NCI-H1105 (cell line): ENCODE measurements at places on chromosomes 11 and 22.

DNA sequence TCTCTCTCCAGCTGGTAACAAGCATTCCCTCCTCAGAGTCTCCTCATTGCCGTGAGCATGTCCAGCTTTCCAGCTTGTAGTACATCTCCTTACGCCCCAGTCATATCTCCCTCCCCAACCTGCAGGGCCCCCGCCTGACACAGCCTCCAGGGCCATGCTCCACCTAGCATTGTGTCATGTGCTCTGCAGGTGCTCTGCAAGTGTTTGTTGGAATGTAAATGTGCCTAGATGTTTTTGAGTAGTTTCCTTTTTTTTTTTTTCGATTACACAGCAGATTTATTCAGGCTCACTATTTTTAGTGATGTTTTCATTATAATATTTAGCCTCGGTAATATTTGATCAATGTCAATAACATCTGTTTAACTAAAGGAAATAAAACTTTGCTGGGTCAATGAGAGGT, 82.5 kb downstream of the NCAM1 start:
- no peak for DNase-seq

DNA sequence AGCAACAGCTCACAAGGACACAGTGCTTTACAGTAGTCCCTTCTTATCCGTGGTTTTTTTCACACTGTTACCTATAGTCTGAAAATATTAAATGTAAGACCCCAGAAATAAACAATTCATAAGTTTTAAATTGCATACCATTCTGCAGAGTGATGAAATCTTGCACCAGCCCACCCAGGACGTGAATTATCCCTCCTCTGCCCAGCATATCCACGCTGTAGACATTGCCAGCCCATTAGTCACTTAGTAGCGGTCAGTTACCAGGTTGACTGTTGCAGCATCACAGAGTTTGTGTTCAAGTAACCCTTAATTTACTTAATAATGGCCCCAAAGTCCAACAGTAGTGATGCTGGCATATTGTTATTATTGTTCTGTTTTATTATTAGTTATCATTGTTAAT, 3.6 kb downstream of the CLTCL1 start:
- DNase-seq, result no peak

- no peak for DNase-seq
Measured at GRCh38 chr11:3905080-3905953, 49.9 kb downstream of the STIM1 start.

GRCh38 chr11:118619444-118620197, 12.2 kb downstream of the PHLDB1 start:
- DNase-seq, result no peak

DNA sequence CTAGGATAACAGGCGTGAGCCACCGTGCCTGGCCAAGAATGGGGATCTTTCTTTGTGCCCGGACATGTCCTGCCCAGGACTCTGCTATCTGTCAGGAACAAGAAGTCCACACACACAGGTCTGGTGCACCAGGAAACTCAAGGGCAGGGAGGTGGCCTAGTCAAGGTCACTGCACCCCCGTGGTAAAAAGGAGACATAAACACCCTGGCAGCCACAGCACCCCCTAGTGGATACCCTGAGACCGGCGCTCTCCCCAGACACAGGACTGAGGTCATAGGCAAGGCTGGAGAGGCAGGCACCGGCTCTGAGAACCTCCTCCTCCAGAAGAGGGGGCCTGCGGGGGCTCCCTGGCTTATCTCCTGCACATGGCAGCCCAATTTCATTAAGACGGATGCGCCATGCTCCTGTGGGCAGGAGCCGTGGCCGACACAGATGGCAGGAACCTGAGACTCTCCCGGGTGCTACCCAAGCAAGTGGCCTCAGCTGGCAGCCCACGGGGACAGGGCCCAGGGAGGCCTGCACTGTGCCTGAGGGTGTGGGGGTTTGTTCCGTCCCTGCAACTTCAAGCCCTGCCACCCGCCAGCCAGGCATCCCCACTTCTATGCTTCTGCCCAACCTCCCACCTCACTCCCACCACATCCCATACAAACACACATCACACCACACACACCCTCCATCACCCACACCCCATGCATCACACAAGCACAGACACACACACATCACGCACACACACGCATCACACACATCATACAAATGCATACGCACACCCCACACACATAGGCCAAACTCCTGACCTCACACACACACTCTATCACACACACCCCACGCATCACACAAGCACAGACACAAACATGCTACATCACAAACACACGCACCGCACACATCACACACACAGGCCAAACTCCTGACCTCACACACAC, 19.6 kb downstream of the MACROD1 start:
- no peak for DNase-seq

- DNase-seq, result peak; percentile 43
Measured at GRCh38 chr11:81787584-81788049, 946.0 kb downstream of the FAM181B start.

DNA sequence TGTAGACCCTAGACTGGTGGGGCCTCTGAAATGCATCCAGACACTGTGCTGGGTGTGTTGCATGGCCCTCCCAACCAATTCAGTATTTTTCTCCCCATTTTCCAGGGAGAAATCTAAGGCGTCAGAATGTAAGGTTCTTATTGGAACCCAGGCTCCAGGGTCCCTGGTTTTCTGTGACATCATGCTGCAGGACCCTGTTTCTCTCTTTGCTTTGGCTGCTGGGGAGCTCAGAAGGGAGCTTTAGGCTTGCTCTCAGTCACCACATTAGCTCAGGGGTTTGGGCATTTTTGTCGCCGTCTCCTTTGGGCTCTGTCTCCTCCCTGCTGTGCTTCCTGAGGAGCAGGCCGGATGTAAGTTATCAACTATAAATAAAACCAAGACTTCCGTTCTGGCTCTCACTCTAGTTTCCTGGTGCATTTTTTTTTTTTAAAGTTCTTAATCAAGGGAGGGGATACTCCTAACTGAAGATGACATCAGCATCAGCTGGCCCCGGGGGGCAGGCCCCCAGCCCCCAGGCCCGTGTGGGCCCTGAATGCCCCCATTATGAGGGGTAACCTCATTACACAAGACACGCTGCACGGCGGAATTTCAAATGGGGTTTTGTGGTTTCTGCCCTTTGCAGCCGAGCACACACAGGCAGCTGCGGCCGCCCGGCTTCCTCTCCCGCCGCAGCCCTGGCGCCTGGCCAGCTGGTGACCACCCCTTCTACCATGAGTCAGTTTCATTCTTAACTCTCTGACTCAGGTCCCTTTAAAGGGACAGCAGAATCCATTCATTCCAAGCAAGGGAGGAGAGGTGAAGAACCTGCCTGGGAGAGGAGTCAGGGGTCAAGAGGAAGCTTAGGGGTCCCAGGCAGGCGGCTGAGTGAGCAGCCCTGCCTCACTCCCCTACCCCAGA, 3.2 kb downstream of the MYEOV start:
- DNase-seq, result peak; percentile 20

DNA sequence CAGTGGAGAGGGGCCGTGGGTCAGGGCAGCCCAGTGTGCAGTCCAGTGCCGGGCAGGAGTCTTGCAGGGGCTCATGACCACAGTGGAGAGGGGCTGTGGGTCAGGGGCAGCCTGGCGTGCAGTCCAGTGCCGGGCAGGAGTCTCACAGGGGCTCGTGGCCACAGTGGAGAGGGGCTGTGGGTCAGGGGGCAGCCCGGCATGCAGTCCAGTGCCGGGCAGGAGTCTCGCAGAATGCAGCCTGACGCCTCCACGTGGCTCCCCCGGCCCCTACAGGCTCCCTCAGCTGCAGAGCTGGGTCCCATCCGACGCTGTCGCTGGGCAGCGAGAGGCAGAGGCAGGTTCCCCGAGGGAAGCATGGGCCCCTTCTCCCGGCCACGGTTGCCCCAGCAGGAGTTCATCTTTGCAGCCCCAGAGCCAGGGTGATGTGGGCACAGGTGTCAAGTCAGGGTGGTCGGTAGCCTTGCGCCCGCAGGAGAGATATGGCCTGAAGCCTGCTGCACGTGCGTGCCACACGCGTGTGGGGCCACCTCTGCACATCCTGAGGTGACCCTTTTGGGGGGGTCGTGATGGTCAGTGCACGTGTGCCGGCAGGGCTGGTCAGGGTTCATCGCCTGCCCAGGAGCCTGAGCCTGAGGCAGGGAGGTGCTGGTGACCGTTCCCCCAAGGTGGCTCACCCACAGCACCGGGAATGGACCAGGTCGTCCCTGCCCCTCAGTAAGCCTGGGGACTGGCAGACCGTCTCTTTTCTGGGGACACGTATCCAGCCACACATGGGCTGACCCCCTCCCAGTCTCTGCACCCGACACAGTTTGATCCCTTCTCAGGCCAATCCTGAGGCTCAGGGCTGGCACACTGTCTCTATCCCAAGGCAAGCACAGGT, 2.9 kb downstream of the IFITM5 start:
- DNase-seq, result no peak

DNA sequence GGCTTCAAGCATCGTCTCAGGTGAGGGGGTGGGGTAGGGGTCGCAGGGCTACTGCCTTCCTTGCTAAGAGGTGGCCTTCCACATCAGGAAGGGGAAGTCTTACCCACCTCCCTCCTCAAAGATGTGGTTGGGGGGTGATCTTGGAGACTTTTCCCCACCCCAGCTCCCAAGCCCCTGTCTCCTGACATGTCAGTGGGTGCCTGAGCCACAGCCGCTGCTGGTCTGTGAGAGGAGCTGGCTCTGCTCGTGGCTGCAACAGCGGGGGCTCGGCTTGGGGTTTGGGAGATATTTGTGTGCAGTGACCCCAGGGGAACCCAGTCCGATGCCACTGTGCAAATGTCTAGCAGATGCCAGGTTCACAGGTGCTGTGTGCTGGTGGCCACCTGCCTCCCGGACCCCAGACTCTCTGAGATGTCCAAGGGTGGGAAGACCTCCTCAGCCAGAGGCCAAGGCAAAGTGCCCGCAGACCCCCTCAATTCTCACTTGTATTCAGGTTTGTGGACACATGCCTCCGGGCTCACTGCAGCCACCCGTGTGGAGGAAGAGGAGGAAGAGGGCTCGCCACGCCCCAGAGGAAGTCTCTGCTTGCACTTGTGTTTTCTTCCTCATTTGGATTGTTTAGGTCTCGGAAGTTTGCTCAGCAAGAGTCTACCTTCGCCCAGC, 1.9 kb downstream of the KCNQ1 start:
- no peak for DNase-seq

DNA sequence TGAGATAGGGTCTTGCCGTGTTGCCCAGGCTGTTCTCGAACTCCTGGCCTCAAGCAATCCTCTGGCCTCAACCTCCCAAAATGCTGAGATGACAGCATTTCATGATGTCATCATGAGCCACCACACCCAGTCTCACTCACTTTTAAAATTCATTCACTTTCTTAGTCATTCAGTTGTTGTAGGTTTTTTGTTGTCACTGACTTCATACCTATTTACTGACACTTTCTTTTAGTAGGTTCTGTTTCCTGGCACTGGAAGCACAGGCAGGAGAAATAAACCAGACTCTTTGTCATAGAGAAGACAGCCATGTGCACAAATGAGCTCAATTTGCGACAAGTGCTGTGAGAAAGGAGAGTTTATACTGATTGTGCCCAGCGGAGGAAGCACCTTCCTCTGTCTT, 10.5 kb downstream of the ART5 start:
- DNase-seq, result no peak

- no peak for DNase-seq
Measured at GRCh38 chr11:48101044-48101733, 115.4 kb upstream of the OR4B1 start.

DNA sequence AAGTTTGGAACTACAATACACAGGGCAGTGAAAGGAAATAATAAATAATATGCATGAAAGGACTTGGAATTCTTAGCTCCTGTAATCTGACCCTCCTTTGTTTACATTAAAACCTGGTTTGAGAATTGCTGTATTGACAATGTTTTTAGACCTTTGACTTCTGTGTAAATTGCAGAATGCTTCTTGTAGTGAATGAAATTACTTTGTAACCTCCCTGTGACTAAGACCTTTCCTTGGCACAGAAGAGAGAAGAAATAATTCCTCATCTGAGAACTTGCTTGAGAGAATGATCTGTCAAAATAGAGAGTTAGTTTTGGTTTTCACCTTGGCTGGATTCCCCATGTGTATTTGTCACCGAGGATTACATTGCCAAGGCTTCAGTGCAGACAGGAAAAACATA, 640.0 kb upstream of the ANO5 start:
- DNase-seq, result peak; percentile 4

- DNase-seq, result no peak
Measured at GRCh38 chr11:57680552-57680874, 12.6 kb downstream of the ZDHHC5 start.

GRCh38 chr11:4508886-4509285, 26.4 kb downstream of the OR52K1 start:
- DNase-seq, result peak; percentile 78

GRCh38 chr11:47327025-47327424, 25.5 kb downstream of the MYBPC3 start:
- peak; percentile 93 for DNase-seq

- DNase-seq, result no peak
Measured at GRCh38 chr11:12131943-12132789, 21.8 kb downstream of the MICAL2 start.

DNA sequence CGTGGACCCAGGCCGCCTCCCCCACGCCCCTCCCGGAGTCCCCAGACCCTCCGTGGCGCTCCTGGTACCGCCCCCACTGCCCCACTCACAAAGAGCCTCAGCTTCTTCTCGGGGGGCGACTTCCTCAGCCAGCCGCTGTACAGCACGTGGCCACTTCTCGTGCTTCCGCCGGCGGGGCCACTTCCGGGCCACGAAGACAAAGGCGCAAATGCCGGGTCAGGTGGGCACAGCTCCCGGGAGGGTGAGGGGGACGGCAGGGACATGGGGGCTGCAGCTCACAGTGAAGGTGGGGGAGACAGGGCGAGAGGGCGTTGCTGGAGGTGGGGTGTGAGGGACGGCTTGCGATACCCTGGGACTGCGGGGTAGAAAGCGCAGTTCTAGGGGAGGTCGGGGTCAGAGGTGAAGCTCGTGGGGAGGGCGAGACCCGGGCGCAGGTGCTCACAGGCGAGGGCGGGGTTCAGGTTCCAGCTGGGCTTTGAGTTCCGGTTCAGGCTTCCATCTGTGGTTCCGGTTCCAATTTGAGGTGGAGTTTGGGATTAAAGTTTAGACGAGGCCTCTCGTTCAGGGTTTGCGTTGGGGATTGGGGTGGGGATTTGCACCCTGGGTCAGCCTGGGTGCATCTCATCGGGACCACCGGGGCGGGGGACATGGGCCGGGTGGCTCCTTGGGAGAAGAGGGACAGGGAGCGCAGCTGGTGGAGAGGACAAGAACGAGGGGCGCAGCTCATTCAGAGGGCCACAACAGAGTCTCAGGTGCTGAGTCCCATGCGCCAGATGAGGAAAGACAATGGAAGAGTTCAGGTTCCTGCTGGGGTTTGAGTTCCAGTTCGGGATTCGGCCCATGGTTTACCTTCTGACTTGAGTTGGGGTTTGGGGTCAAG, at the start of gene GAB4:
TSS of gene GAB4 (minus strand) at position 371 of the 880 bp plus-strand sequence. CDS start at position 263, 108 bp downstream.
- DNase-seq, result no peak

- DNase-seq, result no peak
Measured at GRCh38 chr22:33038836-33039235, 19.3 kb downstream of the SYN3 start.

DNA sequence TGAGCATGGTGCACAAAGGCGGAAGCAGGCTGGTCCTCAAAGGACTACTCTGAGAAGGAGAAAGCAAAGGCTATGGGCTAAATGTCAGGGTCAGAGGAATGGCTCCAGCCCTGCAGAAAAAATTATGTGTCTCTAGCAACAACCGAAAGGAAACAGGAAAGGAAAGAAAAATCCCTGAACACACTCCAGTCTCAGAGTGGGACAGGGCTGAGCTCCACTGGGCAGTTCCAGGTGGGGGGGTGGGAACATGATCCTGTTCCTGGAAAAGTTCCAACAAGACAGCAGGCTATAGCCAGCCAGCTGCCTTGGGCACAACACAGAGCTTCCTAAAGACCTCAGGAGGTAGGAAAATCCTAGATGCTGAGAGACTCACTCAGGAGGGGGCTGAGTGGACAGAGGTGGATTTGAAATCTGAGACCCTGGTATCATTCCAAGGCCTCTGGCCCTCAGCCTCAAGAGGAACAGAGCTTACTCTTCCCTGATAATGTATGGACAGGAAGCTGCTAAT, 1088.2 kb downstream of the TBC1D22A start:
- DNase-seq, result peak; percentile 30
